ENCODE measurements at places on chromosomes 2 and 18. TPM values are rescaled to one million over a fixed set of nuclear protein-coding genes. Genes with fewer than 3 reads are reported as not detected.

- no peak for DNase-seq
Observed at GRCh38 chr18:7577706-7578105, 10.6 kb downstream of the PTPRM start.

- DNase-seq = no peak
Observed at GRCh38 chr2:187459256-187459655, 11.2 kb upstream of the CALCRL start.

DNA sequence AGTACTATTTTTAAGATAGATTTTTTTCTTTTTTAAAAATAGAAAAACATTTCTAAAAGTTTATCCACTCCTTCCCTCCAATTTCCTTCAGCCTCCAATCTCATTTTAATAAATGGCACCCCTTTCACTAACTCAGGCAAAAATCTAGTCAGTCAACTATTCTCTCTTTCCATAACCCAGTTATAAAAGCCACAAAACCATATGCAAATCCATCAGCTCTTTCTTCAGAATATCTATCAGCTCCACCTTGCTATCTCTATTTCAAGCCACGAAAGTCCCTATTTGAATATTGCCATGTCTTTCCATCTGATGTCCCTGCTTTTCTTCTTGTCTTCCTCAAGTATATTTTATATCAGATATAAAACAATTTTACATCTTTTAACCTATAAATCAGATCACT lies 397.1 kb downstream of the ERBB4 start:
- no peak for DNase-seq

DNA sequence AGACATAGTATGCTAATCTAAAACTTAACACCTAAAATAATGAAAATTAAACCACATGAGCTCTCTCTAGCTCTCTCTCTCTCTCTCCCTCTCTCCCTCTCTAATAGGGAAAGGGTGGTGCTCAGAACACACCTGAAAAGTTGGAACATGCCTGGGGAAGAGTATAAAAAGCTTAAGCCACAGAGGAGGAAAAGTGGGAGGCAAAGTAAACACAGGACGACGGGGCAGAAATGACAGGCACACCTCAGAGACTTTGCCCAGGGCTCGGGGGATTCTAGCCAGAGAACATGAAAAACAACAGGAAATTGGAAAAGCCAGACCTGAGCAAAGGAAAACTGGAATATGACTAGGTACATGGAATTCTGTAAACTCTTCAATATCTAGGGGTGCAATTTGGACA lies 666.1 kb downstream of the BCL11A start:
- no peak for DNase-seq

- DNase-seq = no peak
Observed at GRCh38 chr2:183232161-183232865, 108.1 kb downstream of the NUP35 start.

- DNase-seq = peak; percentile 50
Observed at GRCh38 chr2:69933839-69934613, 19.1 kb downstream of the MXD1 start.

DNA sequence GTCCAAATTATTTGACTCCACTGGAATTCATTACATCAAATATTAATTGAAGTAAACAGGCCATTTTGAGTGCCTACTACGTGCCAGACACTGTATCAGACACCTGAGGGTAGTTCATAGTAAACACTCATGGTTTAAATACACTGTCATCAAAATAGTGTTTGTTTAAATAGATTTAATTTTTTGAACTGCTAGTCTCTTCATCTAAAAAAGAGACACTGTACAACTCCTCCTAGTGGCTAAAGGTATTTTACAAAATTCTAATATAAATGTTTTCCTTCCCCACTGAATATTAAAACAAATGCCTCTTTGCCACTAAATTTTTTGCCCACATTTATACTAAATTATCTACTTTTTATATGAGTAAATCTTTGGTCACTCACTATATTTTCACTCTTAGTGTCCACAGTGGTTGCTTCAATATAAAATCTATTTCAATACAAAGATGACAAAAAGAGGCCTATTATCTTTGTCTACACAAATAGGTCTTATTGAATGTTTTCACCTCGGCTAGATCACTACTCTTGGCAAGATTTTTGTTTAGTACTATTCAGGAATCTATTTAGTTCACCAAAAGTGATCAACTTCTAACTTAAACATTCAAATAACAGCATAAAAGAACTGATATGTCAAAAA lies 122.1 kb downstream of the TMEM247 start:
- DNase-seq = no peak

- DNase-seq = no peak
Observed at GRCh38 chr18:22427822-22428549, 10.3 kb upstream of the CTAGE1 start.

DNA sequence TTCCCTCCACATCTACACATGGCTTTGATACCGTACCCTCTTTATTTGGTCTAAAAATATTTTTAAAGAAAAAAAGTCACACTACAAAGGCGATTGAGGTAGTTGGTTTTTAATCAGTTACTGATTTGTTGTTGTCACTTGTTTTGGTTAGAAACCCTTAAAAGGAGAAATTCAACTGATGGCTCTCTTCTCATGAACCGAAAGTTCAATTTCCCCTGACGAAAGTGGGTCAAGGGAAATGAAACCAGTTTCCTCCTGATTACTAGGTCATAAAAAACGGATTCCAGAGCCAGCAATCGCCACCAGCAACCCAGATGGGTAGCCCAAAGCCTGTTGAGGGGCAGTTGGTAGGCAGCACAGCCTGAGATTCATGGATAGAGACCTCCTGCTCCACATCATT lies 63.2 kb downstream of the DLGAP1 start:
- no peak for DNase-seq

DNA sequence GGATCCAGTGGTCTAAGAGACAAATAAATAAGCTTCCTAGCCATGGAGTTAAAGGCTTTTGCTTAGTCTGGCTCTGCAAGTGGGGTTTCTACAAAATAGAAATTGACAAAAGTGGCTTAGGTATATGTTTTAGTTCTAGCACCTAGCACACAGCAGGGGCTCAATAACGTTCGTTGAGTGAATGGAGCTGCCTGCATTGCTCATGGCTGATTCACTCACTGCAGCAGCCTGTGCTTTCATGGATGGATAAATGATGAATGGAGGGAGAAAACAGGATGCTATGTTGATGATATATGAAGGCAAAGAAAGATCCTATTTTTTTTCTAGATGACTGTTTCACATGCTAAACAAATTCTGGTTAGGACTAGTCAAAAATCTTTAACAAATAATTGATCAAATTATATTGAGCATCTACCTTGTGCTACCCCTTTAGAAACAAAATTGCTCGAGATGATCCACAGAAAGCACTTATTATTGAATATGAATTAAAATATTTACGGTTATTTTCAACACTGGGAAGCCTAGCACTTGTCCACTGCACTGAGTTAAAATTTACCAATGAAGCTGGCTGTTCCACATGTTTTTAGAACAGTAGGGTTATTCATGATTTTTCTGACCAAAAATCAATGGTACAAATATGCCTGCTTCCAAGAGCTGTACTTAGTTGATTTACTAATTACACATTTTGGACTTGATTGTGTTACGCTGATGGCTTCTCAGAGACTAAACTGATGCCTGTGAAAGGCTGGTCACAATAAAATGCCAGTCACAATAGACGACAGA lies 39.6 kb downstream of the HDHD2 start:
- DNase-seq = no peak

GRCh38 chr2:2520401-2520811 lies 189.3 kb upstream of the MYT1L start:
- DNase-seq = no peak

GRCh38 chr2:219496825-219497494 lies 1.7 kb upstream of the GMPPA start:
- peak; percentile 28 for DNase-seq

DNA sequence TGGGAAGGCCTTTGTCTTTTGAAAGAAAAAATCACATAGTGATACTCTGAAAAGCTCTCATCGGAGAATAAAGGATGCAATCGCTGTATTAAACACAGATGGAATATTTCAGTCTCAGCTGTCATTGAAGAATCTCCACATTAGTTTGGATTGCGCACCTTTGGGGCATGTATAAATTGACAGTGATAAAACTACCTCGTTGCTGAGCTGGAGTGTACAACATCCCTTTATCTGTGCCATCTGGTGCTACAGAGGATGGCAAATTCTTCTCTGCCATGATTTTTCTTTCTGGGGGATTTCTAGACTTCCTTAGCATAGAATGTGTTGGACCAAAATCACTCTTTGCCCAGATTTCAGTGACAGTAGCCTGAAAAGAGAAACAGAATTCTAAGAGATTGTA lies 185.3 kb downstream of the PARD3B start:
- DNase-seq = no peak

GRCh38 chr2:239675826-239676715 lies 275.3 kb upstream of the HDAC4 start:
- no peak for DNase-seq

DNA sequence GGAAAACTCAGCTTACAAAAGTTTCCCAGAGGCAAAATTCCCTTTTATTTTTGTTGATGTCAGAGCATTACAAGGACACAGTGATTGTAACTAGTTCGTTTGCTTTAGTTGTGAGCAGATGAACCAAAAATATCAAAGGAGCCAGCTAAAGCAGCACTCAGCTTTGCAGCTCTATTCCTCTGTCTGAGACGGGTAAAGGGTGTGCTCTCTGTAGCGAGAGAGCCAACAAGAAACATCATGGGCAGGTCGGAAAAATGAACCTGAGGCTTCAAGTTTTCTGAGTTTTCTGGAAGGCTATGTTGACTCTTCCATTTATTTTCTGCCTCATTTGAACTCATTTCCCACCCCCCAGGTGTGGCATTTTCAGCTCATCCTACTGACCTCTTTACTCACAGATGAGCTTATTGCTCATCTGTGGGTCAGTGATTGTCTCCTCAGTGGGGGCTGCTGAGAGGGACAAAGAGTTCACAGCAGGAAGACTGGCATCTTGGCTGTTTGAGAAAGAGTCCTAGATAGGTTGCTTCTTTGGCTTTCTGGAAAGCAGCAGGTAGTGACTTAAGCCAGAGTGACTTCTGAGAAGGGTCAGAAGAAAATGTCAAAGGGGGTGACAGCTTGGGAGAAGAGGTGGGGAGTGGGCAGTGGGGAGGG lies 66.6 kb upstream of the EPC2 start:
- no peak for DNase-seq

DNA sequence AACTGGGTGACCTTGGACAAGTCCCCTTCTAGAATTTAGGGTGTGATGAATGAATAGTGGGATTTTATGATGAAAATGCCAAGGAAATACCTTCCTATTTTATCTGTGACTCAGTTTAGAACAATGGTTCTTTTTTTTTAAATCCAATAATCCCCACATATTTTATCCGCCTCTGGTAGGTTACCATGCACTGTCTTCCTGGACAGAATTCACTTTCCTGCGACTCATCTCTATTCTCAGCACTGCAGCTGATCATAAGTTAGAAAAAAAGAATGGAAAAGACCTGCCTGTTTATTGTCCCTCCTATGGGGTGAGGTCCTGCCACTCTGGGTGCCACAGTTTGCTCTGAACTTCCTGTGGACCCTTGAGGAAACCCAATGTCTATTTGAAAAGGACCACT lies 73.1 kb downstream of the IRS1 start:
- no peak for DNase-seq

- no peak for DNase-seq
Observed at GRCh38 chr2:46643951-46644350, 164.6 kb downstream of the TMEM247 start.

DNA sequence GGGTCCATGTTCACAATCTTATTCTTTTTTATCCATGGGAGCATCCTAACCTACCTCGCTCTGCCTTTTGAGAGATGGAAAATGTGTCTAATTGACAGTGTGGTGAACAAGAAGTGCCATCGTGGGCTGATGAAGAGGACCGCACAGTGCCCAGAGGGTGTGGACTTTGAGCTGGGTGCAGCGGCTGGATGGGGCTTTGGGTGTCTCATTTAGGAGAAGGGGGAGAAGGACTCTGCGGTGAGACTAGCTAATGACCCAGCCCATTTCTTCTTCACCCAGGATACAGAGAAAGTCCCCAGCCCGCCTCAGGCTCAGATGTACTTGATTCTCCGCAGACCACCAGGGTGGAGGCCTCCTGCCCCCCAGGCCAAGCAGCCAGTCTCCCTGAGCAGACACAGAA lies 33.7 kb upstream of the SNTG2 start:
- DNase-seq = no peak

GRCh38 chr2:172702451-172702850 lies 33.2 kb upstream of the RAPGEF4 start:
- no peak for DNase-seq

- no peak for DNase-seq
Observed at GRCh38 chr2:120751553-120751952, 15.9 kb downstream of the GLI2 start.

- DNase-seq = no peak
Observed at GRCh38 chr2:176139661-176140512, 10.4 kb downstream of the HOXD8 start.

DNA sequence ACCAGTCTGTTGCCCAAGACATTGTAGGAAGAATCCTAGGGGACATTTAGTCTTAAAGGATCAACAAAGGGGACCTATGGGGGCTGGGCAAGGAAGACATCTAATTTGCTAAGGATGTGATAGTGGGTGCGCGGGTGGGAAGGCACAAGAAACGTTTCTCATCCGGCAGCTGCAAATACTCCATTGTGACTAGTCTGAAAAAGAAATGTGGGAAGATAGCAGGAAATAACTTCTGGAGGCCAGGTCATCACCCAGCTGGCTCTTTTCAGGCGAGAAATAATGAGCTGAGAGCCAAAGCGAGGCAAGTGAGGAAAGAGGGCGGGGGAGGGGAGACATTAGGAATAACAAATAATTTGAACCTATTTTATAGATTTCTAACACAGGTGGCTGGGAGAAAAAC lies 70.3 kb upstream of the NCK2 start:
- DNase-seq = no peak

GRCh38 chr2:223995569-223995968 lies 38.3 kb downstream of the MRPL44 start:
- no peak for DNase-seq

DNA sequence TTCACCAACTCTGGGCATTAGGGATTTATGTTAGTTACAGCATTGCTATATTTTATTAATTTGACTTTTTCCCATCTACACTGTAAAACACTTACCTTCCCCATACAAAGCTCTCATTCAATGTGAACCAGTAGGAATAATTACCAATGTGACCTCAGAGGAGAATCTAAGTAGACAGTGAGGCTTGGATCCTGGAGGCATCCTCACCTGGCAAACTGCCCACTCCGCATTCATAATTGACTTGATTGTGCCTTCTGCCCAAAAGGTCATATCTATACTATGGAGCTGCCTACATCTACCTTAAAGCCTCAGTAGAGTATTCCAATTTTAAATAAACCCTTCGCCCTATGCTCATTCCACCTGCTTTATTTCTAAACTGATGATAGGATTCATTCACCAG lies 45.4 kb upstream of the SCN1A start:
- no peak for DNase-seq

GRCh38 chr2:79041032-79041448 lies 15.5 kb downstream of the REG3G start:
- DNase-seq = no peak

- no peak for DNase-seq
Observed at GRCh38 chr2:159744363-159744762, 32.1 kb downstream of the MARCHF7 start.

COX5B gene
- 1,683 TPM for polyA plus RNA-seq

EPB41L3 gene
- 36.5 TPM for polyA plus RNA-seq

ADCYAP1 gene
- 0.20 TPM for polyA plus RNA-seq

PROKR1 gene
- 0.17 TPM for polyA plus RNA-seq

MROH2A gene
- not detected for polyA plus RNA-seq

L3MBTL4 gene
- polyA plus RNA-seq = 3.9 TPM

DNPEP gene
- polyA plus RNA-seq = 107 TPM

SLC35G4 gene
- not detected for polyA plus RNA-seq

STPG4 gene
- not detected for polyA plus RNA-seq
